ENCODE measurements at places on chromosomes 4 and X.

DNA sequence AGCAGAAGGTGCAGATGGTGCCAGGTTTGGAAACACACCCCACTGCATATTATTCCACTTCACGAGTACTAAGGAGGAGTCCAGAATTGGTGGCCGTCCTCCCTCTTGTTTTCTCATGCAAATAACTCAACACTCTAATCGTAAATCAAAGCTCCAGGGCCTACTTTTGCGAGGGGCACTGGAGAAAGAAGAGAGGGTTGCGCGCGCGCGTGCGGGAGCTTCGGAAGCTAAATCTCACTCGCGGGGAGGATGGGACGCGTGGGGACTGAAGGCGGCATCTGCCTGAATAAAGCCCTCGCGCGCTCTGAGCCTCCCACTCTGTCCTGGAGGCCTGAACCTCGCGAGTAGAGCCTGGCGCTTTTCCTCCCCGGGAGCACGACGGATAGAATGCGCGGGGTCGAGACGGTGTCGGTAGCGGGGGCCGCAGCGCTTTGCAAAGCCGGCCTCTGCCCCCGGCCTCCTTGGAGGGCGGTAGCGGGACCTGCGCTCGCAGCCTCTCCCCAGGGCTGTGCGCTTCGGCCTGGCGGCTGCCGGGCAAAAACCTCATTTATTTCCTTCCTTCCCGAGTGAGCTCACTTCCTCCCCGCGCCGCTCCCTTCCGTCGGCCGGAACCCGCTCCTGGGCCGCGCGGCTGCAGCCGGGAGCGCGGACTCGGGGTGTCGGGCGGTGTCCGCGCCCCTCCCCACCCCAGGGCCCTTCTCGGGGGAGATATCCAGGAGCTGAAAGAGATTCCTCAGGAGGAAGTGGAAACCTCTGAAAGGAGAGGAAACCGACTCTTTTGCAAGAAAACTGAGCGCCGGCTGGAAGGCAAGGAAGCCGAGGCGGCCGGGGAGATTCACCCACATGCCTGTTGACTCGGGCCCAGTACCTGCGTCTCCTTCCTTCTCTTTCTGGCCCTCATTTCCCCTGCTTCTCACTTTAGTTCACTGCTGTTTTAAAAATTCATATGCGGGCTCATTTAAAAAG is 20.7 kb downstream of the HAND2 start:
- no peak for DNase-seq

DNA sequence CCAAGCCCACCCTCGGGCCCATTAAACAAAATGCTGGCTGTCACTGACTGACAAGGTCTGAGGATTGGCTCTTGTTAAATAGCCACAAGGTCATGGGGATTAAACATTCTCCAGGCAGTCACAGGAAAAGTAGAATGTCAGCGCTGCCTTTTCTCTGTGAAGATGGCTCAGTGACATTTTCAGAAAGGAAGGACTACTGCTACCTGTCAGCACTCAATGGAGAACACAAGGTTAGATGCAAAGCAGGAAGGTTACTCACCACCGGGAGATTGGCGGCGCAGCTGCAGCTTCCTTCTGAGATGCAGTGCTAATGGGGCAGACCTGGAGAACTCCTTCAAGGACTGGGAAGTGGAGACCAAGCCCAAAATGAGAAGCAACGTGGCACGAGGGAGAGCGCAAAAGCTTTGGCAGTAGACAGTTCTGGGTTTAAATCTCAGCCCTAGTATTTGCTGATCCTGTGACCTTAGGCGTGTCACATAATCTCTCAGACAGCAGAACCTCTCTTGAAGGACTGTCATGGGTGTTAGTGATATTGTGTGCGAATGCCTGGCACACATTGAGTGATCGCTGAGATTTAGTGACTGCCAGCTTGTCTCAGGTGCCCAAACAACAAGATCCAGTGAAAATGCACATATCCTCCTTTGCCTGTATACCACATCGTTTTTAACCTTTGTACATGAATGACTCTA is 213.1 kb upstream of the BOD1L1 start:
- DNase-seq, result no peak

DNA sequence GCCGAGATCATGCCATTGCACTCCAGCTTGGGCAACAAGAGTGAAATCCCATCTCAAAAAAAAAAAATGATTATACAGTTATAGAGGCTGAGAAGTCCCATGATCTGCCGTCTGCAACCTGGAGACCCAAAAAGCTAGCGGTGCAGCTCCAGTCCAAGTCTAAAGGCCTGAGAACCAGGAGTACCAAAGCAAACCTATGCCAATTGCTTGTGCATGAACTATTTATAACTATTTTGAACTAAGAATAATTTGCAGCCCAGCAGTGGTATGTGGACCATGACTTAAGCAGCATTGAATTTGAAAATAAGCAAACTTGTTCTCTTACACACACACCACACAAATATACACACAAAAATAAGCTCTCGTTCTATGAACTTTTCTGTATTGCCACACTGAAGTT is 51.8 kb downstream of the TASL start:
- DNase-seq, result no peak

DNA sequence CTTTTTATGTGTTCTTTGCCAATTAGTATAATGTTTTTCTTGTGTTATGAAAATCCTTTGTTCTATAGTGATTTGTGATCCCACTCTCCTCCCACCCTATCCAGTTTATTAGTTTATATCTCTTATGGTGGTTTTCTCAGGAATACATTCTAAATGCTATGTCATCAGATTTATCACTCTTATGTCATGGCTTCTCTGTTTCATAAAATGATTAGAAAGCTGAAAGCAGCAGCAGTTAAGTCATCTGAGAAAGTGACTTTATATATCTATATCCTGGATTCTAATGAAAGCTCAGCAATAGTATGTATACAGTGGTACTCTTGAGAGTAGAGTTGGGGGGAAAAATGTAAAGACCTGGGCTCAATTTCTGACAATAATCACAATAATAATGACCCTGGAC is 41.2 kb downstream of the NCAPG start:
- no peak for DNase-seq

DNA sequence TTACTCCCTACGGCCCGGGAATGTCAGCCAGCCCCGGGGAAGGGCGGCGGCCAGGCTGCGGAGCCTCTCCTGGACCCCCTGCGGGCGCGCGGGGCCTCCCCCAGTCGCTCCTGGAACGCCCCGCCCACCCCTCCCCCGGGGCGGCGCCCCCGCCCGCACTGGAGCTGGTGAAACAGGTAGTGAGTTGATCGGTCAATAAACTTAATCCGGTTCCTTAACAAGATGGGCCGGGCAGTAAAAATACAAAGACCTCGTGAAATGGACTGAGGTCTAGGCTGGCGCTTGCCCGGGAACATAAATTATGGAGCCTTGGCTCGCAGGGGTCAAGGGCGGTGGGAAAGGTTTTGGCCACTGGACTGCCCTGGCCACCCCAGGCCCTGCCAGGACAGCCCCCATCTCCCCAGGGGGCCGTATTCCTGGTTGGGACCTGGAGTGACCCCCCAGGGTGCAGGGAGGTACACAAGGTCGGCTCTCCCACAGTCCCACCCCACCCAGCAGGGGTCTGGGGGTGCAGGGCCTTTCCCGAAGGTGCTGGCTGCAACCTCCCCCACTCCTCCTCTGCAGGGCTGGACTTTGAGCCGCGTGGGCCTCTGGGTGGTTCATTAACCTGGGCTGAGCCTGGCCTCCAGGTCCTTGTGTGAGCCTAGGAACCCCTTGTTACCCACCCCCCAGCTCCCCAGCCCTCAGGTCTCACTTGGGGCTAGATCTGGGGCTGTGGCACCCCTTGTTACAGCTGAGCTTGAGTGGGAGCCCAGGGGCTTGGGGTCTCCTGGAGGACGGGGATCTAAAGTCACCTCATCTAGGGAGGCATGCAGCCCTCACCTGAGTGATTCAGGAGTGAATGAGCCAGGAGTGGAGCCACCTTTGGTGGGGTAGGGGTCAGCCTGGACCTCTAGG is 2.5 kb downstream of the FGFR3 start:
- no peak for DNase-seq

DNA sequence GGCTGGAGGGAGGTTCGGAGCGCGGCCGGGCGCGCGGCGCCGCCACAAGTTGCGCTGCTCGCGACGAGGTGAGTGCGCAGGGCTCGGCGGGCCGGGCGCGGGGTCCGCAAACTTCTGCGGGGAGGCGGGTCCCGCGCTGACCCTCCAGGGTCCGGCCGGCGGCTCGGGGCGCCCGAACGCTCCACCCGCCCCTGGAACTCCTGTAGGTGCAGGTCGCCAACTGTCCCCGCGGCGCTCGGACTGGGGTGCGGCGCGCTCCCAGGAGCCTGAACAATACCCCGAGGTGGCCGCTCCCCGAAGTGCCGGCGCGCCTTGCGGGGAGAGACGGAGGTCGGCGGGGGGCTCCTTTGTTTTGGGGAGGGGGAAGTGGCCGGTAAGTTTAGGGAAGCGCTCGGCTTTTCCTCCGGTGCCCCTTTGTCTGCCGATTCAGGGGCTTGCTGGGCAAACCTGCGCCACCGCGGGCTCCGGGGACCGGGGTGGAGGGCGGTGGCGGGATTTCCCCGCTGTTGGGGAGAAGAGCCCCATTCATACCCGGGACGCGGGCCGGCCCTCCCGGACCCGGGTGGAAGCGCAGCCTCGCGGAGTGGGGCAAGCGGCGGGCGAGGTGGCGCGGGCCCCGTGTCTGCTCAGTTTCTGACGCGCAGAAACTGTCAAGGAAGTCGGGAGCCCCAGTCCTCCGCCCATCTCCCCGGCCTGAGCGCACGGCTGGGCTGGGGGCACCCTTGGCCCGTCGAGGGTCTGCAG is 694 bp downstream of the TBL1X start:
- no peak for DNase-seq

DNA sequence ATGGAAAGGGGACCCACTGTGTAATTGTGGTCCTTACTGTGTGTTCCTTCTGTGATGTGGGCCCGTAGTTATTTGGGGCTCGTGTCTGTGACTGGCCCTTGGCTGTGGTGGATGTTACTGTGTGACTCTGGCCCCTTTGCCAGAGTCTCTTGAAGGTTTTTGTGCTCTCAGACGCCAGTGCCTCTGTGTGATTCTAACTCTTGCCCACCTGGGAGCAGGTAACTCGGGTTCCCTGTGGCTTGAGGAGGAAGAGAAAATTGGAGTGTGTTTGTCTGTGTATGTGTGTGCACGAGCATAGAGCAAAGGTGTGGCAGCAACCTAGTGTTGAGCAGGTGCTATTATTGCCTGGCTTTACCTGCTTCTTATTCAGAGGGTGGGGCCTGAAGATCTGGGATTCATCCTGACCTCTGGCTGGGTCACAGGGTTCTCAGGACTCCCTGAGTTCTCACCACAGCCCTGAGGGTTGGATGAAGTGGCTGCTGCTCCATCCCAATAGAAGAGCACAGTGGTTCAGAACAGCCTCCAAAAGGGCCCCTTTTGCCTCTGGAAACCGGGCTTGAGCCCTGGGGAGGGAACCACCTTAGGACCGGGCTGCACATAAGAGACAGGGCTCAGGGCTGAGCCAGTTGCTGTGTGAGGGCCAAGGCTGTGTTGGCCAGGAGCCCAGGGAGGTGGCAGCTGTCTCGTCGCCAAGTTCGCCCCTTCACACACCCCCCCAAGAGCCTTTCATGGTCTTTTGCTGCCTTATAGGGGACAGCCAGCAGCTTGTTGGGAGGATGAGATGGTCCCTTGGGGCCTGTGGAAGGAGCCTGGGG is 1.3 kb downstream of the RBM10 start:
- DNase-seq, result no peak

GRCh38 chr4:168570466-168570865 is 73.6 kb downstream of the PALLD start:
- no peak for DNase-seq

DNA sequence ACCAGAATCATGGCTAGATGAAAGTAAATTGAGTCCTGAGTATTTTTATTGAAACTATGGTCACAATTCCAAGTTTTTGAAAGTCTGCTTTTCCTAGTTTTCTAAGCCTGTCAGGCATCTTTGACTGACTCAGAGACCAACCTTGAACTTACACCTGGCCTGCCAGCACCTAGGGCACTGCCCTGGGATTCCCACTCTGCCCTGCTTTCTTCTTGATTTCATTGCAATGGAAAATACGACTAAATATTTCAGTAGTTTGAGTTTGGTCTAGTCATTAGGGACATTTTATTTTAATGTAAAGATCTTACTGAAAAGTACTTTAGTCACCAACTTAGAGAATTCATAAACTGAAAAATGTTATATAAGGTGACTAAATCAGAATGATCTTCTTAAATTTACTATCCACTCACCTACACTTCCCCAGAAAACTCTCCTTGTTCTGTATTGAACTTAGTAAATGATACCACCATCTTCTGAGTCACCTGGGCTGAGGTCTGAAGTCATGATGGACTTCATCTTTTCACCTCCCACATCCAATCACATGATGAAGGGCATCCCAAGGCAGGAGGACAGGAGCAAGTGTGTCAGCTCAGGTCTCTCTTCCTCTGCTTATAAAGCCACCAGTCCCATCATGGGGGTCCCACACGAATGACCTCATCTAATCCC is 11.6 kb upstream of the PYURF start:
- no peak for DNase-seq

GRCh38 chrX:44162964-44163475 is 180.5 kb downstream of the EFHC2 start:
- no peak for DNase-seq

DNA sequence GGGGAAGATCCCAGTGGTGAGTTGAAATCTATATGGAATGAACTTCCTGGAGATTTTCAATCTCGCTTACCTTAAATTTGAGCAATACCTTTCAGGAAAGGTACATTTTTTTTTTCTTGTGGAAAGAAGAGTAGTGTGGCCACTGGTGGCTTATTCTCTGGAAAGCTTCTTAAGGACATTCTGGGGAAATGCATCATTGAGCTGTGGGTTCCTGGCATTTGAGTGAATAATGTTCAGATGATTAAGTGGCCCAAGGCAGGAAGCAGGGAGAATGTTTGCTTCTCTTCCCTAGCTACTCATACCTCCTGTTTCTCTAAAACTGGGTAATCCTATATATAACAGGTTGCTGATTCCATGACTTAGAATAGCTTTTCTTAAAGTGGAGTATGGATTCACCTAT is 31.8 kb downstream of the STAG2 start:
- no peak for DNase-seq

DNA sequence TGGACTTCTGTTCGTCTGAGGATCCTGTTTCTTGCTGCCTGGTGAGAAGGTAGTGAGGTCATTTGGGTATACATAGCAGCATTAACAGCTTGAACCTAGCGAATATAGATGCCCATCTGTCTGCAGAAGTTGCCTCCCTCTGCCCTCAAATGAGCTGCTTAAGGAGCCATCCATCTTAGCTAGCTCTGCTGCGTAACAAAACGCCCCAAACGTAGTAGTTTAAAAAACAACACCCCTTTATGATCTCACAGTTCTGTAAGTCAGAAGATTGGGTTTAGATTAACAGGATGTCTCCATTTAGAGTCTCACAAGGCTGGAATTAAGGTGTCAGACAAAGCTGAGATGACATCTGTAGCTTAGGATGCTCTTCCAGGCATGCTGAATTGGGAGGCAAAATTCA is 185.3 kb downstream of the DHRSX start:
- no peak for DNase-seq

GRCh38 chr4:52051615-52052474 is 741 bp downstream of the SPATA18 start:
- peak; percentile 28 for DNase-seq

GRCh38 chr4:40962551-40963180 is 212.9 kb downstream of the NSUN7 start:
- DNase-seq, result no peak

GRCh38 chr4:153234885-153235284 is 30.6 kb downstream of the TRIM2 start:
- no peak for DNase-seq

GRCh38 chr4:159103384-159103990 is 608 bp downstream of the RAPGEF2 start:
- no peak for DNase-seq
